ENCODE measurements at places on chromosomes 12 and 14.

GRCh38 chr12:7144414-7145120 is 14.4 kb downstream of the CLSTN3 start:
- peak; percentile 66 for DNase-seq

DNA sequence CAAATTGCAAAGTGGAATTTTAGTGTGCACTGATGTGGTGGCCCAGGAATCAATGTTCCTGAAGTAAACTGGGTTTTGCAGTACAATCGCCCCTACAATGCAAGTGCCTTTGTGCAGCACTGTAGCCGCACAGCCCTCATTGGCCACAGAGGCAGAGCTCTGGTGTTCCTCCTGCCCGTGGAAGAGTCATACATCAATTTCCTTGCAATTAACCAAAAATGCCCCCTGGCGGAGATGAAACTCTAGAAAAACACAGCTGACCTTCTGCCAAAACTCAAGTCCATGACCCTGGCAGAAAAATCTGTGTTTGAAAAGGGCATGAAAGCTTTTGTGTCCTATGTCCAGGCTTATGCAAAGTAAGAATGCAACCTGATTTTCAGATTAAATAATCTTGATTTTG is 117.9 kb upstream of the PRB2 start:
- no peak for DNase-seq

DNA sequence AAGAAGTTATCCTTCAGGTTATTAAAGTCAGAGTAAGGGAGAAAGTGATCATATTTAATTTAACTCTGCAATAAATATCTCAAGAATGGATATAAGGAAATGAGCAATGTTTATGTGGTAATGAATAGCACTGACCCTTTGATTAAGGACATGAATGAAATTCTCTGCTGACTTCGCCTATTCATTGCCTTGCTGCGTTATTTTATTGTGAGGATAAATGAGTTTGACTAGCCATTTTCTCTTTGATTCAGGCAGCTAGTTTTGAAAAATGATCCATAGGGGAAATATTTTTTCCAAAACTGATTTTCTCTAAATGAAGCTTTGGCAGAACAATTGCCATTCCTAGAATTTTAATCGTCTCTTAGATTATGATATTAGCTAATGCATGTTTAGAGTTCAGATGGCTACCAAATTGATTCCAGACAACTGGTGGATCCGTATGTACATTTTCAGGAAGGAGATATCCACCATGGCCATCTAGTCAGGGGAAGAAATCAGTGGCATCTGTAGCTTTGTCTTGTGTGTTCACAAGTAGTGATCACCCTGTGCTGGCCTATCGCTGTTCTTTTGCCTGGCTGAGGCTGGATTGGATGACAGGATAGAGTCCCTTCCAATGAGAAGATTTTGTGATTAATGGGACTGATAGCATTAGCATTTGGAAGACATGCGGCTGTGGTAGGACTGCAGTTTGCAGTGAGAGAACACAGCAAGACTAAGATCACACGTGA is 302.3 kb upstream of the RGS6 start:
- DNase-seq = peak; percentile 36

GRCh38 chr12:130497321-130497720 is 159.6 kb downstream of the PIWIL1 start:
- DNase-seq = no peak

GRCh38 chr12:113445544-113446171 is 23.5 kb downstream of the SDSL start:
- DNase-seq = no peak

DNA sequence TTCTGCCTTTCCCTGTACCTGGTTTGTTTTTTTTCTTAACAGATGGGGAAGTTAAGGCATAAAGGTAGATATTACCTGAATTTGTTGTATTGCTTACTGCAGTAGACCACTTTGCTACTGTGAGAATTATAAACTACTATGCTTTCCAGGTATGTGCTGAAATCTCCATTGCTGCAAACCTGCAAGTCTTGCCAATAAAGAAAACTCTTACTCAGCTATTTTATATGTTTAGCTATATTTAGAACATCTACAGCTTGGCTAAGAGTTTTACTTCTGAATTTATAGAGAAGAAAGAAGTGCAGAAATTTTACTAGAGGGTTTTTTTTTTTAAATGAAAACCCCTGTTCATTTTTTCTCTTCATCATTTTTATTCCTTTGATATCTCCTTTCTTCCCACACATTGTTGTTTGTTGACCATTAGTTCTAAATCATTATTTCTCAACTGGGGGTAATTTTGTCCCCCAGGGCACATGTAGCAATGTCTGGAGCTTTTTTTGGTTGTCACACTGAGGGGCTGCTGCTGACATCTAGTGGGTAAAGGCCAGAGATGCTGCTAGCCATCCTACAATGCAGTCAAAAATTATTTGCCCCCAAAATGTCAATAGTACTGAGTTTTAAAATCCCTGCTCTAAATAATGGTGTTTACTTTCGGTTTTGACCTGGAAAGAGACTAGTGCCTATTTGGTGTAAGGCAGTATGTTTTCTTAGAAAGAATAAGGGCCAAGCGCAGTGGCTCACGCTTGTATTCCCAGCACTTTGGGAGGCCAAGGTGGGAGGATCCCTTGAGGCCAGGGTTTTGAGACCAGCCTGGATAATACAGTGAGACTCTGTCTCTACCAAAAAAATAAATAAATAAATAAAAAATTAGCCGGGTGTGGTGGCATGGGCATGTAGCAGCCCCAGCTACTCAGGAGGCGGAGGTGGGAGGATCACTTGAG is 48.6 kb downstream of the PCNX1 start:
- peak; percentile 55 for DNase-seq

GRCh38 chr14:81263777-81264410 is 43.1 kb upstream of the GTF2A1 start:
- no peak for DNase-seq

- DNase-seq = no peak
Observed at GRCh38 chr12:130043685-130044406, 118.4 kb upstream of the FZD10 start.

DNA sequence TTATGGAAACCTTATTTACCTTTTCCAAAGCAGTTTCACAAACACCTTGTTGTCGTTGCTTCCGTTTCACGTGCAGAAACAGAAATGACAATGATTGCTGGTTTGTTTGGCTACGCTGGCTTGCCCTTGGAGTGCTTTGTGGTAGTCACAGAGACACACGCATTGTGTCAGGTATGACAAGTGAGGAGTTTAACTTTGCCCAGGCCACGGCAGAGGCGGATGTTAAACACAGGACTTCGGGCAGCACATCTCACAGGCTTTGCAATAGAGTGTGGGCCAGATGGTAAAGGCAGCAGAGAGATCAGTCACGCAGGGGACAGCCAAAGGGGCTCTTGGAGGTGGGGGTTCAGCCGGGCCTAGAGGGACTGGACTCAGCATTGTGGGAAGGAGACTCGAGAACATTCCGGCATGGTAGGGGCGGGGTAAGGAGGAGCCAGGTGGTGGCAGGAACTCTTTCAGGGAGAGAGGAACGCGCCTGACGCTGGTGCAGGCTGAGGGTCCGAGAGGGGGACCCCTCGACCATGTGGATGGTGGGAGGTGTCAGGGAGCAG is 59.8 kb upstream of the KCNA1 start:
- no peak for DNase-seq

- no peak for DNase-seq
Observed at GRCh38 chr12:48219631-48220030, 16.5 kb upstream of the OR10AD1 start.

Data from fibroblast of the aortic adventitia (primary cell).